T-cell (primary cell): ENCODE measurements at places on chromosomes 11 and 22.

DNA sequence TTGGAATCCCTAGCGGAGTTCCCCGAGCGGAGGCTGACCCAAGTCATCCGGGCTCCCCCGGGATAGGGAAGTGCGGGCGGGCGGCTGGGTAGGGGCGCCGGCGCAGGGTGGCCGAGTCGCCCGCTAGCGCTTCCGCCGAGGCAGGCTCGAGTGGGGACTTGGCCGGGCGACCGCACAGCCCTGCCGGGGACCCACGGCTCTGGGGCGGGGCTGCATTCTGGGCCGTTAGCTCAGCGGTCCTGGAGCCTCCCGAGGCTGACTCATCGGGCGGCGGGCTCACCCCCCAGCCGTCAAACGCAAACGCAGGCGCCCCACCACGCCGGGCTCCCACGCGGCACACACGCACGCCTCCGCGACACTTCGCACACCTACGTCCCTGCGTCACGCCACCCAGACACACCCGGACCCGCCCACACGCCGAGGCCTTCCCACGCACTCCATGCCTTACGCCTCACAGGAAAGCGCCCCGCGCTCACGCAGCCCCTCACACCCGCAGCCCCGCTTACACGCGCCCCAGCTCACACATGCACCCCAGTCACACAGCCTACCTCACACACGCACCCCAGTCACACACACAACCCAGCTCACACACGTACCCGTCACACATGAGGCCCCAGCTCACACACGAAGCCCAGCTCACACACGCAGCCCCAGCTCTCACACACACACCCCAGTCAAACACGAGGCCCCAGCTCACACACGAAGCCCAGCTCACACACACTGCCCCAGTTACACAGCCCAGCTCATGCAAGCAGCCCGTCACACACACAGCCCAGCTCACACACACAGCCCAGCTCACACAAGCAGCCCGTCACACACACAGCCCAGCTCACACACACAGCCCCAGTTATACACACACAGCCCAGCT is 1.2 kb downstream of the PHLDB1 start:
- DNase-seq, result peak; percentile 88

GRCh38 chr11:43130616-43131015 is 181.2 kb upstream of the API5 start:
- DNase-seq, result no peak

- no peak for DNase-seq
Measured at GRCh38 chr11:86632499-86633269, 39.7 kb downstream of the ME3 start.

GRCh38 chr11:18804199-18804999 is 12.8 kb upstream of the PTPN5 start:
- no peak for DNase-seq

- no peak for DNase-seq
Measured at GRCh38 chr11:48040830-48041444, 60.6 kb downstream of the PTPRJ start.

DNA sequence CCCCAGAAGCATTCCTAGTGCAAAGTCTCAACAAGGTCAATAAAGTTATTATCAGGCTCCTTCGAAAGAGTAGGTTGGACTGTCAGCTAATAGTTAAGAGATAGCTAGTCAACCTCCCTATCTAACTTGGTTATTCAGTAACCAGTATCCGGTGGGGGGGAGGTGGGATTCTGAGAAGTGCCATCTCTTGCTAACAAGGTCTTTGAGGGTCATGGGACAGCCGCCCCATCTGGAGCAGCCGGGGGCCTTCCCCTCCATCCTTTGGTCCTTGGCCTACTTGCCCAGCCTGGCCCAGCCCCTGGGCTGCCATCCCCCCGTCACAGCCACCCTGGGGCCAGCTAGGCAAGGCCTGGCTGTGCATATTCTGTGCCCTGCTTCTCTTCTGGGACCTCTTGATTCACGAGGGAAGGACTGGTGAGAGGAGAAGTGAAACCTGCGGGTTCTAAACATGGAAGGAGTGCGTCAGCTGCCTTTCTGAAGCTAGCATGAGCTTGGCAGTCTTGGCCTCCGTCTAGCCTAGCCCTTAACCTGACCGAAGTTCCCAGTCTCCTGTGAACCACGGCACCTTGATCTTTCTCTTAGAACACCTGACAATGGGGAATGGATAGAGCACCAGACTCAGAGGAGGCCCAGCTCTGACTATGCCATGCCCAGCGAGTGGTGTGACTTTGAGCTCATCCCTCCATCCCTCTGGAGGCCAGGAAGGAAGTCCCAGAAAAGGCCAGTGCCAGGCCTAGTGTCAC is 9.3 kb downstream of the SLC37A2 start:
- no peak for DNase-seq

- DNase-seq, result no peak
Measured at GRCh38 chr11:17550450-17551346, 3.6 kb downstream of the OTOG start.

GRCh38 chr11:103920449-103920848 is 116.0 kb upstream of the DDI1 start:
- DNase-seq, result no peak

DNA sequence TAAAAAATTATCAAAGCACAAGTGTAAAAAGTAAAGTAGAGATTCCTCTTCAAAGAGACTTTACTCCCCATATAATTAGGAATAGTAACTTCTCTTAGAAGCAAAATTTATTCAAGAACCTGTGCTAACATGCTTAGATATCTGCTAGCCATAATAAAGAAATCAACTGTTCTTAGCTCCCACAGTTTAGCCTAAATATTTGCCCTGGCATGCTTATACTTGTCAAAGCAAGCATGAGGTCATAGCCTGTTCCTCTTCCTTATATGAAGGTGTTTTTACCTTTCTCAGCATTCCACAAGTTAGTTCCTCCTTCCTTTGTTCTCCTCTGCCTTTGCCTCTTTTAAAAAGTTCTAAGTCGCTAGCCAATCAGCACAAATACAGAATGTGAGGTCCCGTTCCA is 30.3 kb downstream of the RIC3 start:
- DNase-seq, result no peak

- no peak for DNase-seq
Measured at GRCh38 chr11:76567261-76567660, 103.3 kb downstream of the LRRC32 start.

- DNase-seq, result no peak
Measured at GRCh38 chr11:59833602-59834001, 11.7 kb downstream of the CBLIF start.

- no peak for DNase-seq
Measured at GRCh38 chr11:75147191-75147874, 3.6 kb upstream of the SLCO2B1 start.
